ENCODE measurements at places on chromosomes 11 and 22.

- no peak for DNase-seq
These were observed 48.2 kb downstream of the CADM1 start for GRCh38 chr11:115456019-115456418.

DNA sequence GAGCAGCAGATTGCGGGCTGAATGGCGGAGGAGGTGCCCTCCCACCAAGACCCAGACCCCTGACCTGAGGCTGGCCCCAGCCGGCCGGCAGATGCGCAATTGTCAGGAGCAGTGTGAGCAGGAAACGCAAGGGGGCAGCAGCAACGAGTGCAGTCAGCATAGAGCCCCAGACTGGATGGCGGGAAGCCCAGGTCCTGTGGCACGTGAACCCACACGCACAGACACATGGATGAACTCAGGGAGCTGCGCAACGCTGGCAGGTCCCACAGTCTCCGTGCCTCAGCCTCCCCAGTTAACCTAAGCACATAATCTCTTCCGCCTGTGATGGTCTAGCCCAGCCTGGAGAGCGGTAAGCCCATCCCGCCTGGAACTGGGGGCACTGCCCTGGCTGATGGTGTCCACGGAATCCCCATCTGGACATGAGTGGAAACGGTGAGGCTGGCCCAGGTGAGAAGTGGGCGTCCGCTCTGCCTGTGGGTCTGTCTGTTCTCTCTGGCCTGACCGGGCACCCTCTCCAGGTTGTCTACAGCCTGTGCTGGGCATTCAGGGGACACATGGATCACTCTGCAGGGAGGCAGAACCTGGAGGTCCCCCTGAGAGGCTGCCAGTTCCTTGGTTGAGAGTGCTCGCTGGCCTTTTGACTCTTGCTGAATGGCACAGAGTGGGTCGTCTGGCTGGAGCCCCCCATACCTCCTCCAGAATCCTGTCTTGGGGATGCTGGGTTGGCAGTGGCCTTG, 626 bp upstream of the TBX10 start:
- peak; percentile 81 for DNase-seq

DNA sequence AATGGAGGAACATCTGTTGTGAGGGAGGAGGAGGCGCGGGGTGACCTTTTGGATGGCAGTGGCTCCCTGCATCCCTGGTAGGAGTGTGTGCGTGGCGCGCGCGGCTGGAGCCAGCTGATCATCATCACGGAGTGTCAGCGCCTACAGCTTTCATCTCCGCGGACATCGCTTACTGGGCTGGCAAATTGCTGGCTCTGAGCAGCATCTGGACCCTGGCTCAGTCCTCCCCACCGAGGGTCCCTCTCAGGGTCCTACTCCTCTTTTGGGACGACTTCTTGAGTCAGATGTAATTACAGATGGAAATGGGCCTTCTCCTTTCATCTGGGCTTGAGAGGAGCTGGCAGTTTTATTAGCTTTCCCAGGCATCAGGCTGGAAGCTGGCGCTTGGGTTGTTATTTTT, 85.3 kb downstream of the CACNA1I start:
- no peak for DNase-seq

- DNase-seq: no peak
These were observed 21.7 kb downstream of the SLC25A17 start for GRCh38 chr22:40797427-40797826.

All from GM03348 (cell line).